ENCODE measurements at places on chromosomes 16 and 17. TPM values are rescaled to one million over a fixed set of nuclear protein-coding genes. Genes with fewer than 3 reads are reported as not detected.

DNA sequence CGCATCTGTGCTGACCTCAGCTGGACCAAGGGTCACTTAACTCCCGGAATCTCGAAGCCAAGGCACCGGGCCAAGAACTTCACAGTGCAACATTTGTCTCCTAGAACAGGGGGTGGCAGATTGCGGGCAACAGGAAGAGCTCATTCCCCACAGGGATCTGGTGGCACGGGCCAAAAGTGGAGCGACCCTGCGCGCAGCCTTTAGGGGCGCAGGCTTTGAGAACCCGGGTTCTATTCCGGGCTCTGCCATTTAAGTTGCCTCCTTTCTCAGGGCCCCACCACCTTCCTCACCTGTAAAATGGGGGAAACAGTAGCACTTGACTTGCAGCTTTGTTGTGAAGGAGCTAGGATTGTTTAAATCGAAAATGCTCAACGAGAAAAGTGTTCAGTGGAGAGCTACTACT lies 651 bp downstream of the SHMT1 start:
- DNase-seq: peak; percentile 78
- H3K4me3 ChIP-seq: peak overlapping the region; percentile 43
- no peaks in the 10 kb centered on the region for H3K27me3 ChIP-seq
- no peaks in the 10 kb centered on the region for H3K36me3 ChIP-seq

GRCh38 chr17:66655861-66656260 lies 179.1 kb upstream of the CACNG5 start:
- H3K36me3 ChIP-seq: no peaks in the 10 kb centered on the region
- no peaks in the 10 kb centered on the region for H3K4me1 ChIP-seq
- no peak overlapping the region for H3K4me3 ChIP-seq
- DNase-seq: no peak
- H3K27ac ChIP-seq: no peak overlapping the region

KIF18B gene
- total RNA-seq: 0.16 TPM

GALR2 gene
- total RNA-seq: not detected

GRCh38 chr17:72826602-72827001 lies 265.9 kb downstream of the SLC39A11 start:
- no peak overlapping the region for H3K4me3 ChIP-seq
- no peaks in the 10 kb centered on the region for H3K27me3 ChIP-seq
- DNase-seq: no peak
- H3K4me1 ChIP-seq: no peaks in the 10 kb centered on the region
- H3K36me3 ChIP-seq: peaks cover 4% of the 10 kb centered on the region

DNA sequence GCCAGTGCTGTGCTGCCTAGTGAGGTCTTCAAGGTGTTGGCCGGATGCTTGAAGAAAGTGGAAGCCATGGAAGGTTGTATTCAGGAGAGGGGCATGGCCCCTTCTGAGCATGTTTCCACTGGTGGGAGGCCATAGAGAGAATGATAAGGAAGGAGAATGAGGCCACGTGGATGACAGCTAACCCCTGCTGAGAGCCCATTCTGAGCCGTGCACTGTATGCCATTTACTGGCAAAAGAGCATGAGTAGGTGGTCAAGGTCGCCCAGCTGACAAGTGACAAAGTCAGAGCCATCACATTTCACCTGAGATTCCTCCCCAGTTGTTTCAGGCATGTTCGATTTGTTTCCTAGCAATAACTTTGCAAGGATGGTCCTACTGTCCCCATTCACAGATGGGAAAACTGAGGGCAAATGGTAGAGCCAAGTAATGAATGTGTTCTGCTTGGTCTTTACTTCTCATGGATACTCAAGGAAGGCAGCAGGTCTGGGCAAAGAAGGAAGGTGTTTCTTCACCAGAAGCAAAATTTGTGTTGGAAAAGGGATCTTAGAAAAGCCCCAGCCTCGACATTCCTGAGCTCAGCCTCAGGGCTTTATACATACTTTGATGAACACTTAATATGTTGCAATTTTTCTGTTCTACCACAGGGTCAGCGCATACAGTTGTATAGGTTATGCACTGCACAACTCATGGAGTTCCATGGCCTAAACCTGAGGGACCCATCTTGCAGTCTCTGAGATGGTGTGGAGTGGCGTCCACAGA lies 10.5 kb upstream of the NKD1 start:
- DNase-seq: no peak
- no peaks in the 10 kb centered on the region for H3K27me3 ChIP-seq
- H3K36me3 ChIP-seq: no peaks in the 10 kb centered on the region
- H3K4me3 ChIP-seq: no peak overlapping the region

ZNF785 gene
- total RNA-seq: 8.5 TPM

KRT12 gene
- not detected for total RNA-seq

PLEKHM1 gene
- 50.9 TPM for total RNA-seq

DNA sequence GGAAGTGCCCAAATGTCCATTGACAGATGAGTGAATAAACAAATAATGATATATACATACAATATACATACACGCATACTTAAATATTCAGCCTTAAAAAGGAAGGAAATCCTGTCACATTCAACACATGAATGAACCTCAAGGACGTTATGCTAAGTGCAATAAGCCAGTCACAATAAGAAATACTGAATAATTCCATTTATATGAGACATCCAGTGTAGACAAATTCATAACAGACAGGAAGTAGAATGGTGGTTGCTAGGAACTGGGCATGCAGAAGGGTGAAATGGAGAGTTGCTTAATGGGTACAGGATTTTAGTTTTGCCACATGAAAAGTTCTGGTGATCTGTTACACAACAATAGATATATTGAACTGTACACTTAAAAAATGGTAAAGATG lies 8.8 kb upstream of the ITGB4 start:
- H3K36me3 ChIP-seq: peaks cover 2% of the 10 kb centered on the region
- H3K27me3 ChIP-seq: no peaks in the 10 kb centered on the region
- H3K4me3 ChIP-seq: no peak overlapping the region
- DNase-seq: no peak
- H3K27ac ChIP-seq: no peak overlapping the region

- H3K4me1 ChIP-seq: no peaks in the 10 kb centered on the region
- H3K27me3 ChIP-seq: no peaks in the 10 kb centered on the region
- H3K4me3 ChIP-seq: no peak within 1 kb of the TSS
- DNase-seq: no peak
Observed at GRCh38 chr17:46818316-46818928, at the start of gene WNT3. Gene WNT3, minus strand, starts transcription at chr17:46818692. Its CDS starts 95 bp downstream, at chr17:46818597.

- H3K36me3 ChIP-seq: no peaks in the 10 kb centered on the region
- no peaks in the 10 kb centered on the region for H3K4me1 ChIP-seq
- H3K27ac ChIP-seq: no peak overlapping the region
- no peak for DNase-seq
Observed at GRCh38 chr17:74571621-74572270, 4.4 kb upstream of the CD300H start.

MT1F gene
- 14.4 TPM for total RNA-seq

GRCh38 chr17:74736513-74737298 lies at the start of gene RAB37:
Gene RAB37, plus strand, starts transcription at chr17:74737256. Its CDS starts 17 bp downstream, at chr17:74737273.
- no peak within 1 kb of the TSS for H3K27ac ChIP-seq
- no peaks in the 10 kb centered on the region for H3K27me3 ChIP-seq
- no peaks in the 10 kb centered on the region for H3K4me1 ChIP-seq
- H3K36me3 ChIP-seq: no peaks in the 10 kb centered on the region
- DNase-seq: peak; percentile 58

SPATA32 gene
- total RNA-seq: not detected

TBX2 gene
- 28.9 TPM for total RNA-seq

- no peaks in the 10 kb centered on the region for H3K36me3 ChIP-seq
- no peaks in the 10 kb centered on the region for H3K27me3 ChIP-seq
- no peak for DNase-seq
- no peak overlapping the region for H3K27ac ChIP-seq
Observed at GRCh38 chr16:29760567-29761279, 14.9 kb upstream of the C16orf54 start.

- DNase-seq: peak; percentile 42
- no peak overlapping the region for H3K4me3 ChIP-seq
- no peak overlapping the region for H3K27ac ChIP-seq
- H3K4me1 ChIP-seq: no peaks in the 10 kb centered on the region
- H3K36me3 ChIP-seq: no peaks in the 10 kb centered on the region
Observed at GRCh38 chr17:44932787-44933097, 14.8 kb downstream of the KIF18B start.

- H3K4me3 ChIP-seq: no peak overlapping the region
- H3K27ac ChIP-seq: no peak overlapping the region
- no peaks in the 10 kb centered on the region for H3K36me3 ChIP-seq
- H3K4me1 ChIP-seq: no peaks in the 10 kb centered on the region
- no peak for DNase-seq
Observed at GRCh38 chr17:56231693-56232092, 78.4 kb downstream of the ANKFN1 start.

LIMD2 gene
- total RNA-seq: 23.1 TPM

DNA sequence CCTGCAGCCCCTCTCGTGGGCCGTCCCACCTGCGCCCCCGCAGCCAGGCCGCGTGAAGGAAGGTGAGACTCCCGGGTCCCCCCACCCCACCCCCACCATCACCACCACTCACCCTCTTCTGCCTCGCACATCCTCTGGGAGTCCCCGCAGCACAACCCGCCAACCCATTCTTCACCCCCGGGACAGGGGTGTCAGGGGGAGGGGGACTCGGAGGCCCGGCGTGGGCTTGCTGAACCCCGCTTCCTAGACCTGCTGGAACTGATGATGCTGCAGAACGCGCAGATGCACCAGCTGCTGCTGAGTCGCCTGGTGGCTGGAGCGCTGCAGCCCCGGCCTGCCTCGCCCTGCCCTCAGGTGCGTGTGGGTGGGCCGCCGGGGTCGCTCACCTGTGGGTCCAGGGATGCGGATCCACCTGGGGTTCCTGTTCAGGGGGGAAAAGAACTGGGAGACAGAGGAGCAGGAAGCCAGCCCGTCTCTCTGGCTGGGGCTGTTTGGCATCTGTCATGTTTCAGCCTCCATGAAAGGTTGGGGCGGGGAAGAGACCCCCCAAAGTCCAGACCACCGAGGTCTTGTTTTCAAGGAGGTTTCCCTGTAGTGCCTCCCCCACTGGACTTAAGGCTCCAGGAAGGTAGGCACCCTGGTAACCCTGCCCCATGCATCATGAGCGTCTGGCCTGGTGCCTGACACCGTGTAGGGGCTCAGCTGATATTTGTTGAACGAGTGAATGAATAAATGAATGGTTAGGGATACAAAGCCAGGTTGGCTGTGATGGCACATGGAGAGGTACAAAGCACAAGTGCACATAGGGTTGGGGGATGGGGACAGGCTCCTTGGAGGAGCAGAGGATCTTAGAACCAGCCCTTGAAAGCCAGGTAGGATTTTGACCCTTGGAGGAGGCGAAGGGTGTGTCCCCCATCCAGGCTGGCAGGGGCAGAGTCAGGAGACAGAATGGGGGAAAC lies 849 bp downstream of the PRR29 start:
- H3K36me3 ChIP-seq: no peaks in the 10 kb centered on the region
- peak overlapping the region; percentile 17 for H3K4me3 ChIP-seq
- no peak overlapping the region for H3K27ac ChIP-seq
- H3K27me3 ChIP-seq: no peaks in the 10 kb centered on the region

GRCh38 chr16:87661561-87661960 lies 59.3 kb downstream of the JPH3 start:
- H3K36me3 ChIP-seq: no peaks in the 10 kb centered on the region
- H3K4me1 ChIP-seq: no peaks in the 10 kb centered on the region
- H3K27ac ChIP-seq: no peak overlapping the region
- no peak for DNase-seq

GDPD3 gene
- total RNA-seq: 6.0 TPM

DNA sequence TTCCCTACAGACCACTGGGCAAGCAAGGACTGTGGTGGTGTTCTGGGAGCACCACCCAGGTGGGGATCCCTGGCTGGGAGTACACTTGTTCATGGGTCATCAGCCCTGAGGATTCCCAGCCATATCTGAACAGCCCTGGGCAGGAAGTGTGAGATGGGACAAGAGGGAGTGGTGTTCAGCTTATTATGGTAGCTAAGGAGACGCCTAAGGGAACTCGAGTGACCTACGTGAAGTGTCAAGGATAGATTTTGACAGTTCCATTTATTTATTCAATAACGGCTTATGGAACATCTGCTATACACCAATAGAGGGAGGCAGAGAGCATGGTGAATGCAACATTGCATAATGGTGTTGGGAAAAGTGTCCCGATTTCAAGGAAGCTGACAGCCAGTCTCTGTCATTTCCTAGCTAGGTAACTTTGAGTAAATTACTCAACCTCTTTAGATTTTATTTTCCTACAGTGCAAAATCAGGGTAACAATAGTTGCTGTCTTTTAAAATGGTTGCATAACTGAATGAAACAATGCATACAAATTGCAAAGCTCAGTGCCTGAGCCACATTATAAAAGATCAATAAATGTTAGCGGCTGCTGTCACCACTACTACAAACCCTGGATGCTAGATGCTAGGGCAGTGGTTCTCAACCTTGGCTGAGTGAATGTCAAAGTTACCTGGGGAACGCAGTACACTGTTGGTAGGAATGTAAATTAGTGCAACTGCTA lies 534.1 kb downstream of the GRIN2A start:
- H3K4me3 ChIP-seq: no peak overlapping the region
- no peaks in the 10 kb centered on the region for H3K27me3 ChIP-seq
- no peak for DNase-seq

ZNF500 gene
- total RNA-seq: 13.0 TPM

GRCh38 chr16:12796498-12796897 lies 7.2 kb downstream of the CPPED1 start:
- H3K27me3 ChIP-seq: no peaks in the 10 kb centered on the region
- DNase-seq: no peak
- H3K36me3 ChIP-seq: no peaks in the 10 kb centered on the region
- H3K4me3 ChIP-seq: no peak overlapping the region
- H3K27ac ChIP-seq: no peak overlapping the region

DNA sequence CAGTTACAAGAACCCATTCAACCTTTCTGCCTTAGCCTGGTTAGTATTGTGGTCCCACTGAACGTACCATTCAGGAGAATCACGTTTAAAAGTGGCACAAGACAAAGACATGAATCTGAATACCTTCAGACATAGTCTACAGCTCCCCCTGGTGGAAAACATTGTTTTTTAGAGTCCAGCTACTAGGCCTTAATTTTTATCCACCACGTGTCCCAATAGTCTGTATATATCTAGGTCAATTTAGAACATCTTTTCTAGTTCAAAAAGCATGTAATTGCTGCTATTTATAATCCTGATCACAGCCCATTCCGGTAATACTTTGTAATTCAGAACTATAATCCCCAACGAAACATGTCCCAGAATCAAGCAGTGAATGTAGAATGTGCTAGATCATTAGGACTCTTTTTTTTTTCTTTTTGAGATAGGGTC lies 13.7 kb upstream of the GUCY2D start:
- DNase-seq: no peak
- H3K27ac ChIP-seq: no peak overlapping the region
- no peaks in the 10 kb centered on the region for H3K4me1 ChIP-seq
- no peak overlapping the region for H3K4me3 ChIP-seq
- H3K36me3 ChIP-seq: no peaks in the 10 kb centered on the region

Data from aorta (tissue), 5 donors.